Pulmonary artery endothelial cell (primary cell): ENCODE measurements at places on chromosomes 16 and 17. TPM values are rescaled to one million over a fixed set of nuclear protein-coding genes. Genes with fewer than 3 reads are reported as not detected.

Gene AKAP1
- 26.6 and 31.0 TPM in 2 replicates for total RNA-seq

Gene GPRC5C
- not detected in 2 replicates for total RNA-seq

Gene PDIA2
- 0.14 and 0.92 TPM in 2 replicates for total RNA-seq

Gene GH2
- total RNA-seq = not detected in 2 replicates

Gene TSNAXIP1
- total RNA-seq = 0.20 and 0.60 TPM in 2 replicates

Gene CFAP119
- total RNA-seq = 1.3 and 1.6 TPM in 2 replicates

Gene CTRB2
- not detected in 2 replicates for total RNA-seq

Gene ZG16
- not detected in 2 replicates for total RNA-seq

Gene PMP22
- total RNA-seq = 28.0 and 58.8 TPM in 2 replicates

Gene LAT
- 0.13 and 0.18 TPM in 2 replicates for total RNA-seq

Gene PLK1
- 22.4 and 47.7 TPM in 2 replicates for total RNA-seq

Gene FBXL19
- total RNA-seq = 27.0 and 29.7 TPM in 2 replicates

Gene NPIPB5
- total RNA-seq = 47.5 and 61.2 TPM in 2 replicates

Gene GSG1L
- total RNA-seq = not detected in 2 replicates

Gene CASKIN2
- 6.6 and 9.2 TPM in 2 replicates for total RNA-seq

Gene KRTAP2-2
- not detected in 2 replicates for total RNA-seq

Gene TERB1
- 0.07 TPM in 1 of 2 replicates, not detected in the other for total RNA-seq

Gene HBA1
- not detected in 2 replicates for total RNA-seq

Gene KRTAP1-1
- not detected in 2 replicates for total RNA-seq

Gene MPHOSPH6
- 28.8 and 40.0 TPM in 2 replicates for total RNA-seq

Gene COIL
- 14.7 and 18.9 TPM in 2 replicates for total RNA-seq
